ENCODE measurements at places on chromosomes 16 and 17.

DNA sequence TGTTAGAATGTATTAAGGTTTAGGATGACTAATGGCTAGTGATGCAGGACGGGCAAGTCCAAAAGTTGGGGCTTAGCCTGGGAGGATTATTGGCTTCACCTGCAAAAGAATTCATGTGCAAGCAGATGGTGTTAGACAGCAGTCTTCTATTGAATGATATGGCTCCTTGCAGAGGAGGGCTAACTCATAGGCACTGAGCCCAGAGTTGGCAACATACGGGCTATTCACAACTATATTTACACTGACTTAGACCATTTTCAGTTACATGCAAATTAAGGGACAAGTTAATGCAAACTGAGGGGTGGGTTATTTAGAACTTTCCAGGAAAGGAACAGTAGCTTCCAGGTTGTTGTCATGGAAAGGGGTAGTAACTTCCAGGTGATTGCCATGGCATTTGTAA is 1017.1 kb upstream of the EEF2KMT start:
- DNase-seq: no peak

DNA sequence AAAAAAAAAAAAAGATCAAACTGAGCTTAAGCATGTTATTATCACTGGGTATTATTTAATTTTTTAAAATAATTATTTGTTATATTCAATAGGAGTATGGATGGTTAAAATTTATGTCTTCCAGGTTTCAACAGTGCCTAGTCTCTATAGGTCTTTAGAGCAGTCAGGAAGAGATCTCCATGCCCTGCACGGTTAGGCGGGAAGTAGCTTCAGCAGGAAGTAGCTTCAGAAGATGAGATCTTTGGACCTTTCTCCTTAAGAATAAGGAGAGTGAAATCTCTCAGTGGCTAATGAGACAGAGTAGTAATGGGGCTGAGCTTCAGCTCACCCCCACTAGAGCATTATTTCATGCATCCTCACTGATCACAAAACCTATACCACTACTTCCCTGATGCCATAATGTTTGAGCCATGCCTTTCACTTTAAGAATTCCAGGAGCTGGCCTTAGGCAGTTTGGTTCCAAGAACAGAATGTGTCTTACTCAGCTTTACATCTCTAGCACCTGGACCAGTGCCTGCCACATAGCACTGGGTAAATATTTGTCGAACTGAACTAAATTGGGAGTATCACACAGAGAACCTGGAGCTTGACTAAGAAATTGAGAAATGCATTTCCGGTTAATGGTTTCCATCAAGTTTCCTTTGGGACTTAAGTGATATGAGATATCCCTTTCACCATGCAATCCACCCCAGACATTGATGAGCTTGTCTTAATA is 43.5 kb downstream of the SCPEP1 start:
- no peak for DNase-seq

DNA sequence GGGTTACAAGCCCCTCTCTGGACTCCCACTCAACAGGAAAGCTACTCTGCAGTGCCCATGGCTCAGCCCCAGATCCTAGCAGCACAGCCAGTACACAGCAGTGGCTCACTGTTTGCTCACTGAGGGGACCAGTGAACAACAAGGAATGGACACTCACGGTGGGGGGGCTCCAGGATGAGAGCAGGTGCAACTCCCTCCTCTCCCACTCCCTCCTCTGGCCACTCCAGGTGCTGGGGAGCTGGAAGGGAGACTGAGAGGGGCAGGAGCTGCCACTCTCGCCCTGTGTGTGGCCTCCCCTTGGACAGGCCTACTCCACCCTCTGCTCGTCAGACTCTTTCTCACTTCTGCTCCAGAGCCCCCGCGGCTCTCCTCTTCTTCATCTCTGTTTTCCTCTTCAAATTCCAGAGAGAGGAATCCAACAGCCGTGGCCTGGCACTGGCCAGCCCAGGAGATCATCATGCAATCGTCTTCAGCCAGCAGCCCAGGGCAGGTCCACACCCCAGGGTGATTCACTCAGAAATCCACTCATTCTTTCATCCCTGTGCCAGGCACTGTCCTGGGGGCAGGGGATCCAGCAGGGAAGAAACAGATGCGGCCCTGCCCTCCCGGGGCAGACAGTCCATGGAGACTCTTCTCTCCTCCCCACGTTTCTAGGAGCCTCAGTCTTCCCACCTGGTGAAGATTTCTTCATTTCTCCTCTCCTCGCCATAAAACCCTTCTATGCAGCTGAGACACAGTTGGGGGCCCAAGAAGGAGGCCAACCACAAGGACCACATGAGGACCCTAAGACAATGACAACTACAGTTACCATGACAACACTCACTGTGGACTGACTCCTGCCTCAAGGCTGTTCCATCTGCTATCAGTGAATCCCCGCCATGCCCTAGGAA is 30.7 kb downstream of the CFAP20 start:
- peak; percentile 87 for DNase-seq

GRCh38 chr16:89315791-89316581 is 98.5 kb downstream of the ZNF778 start:
- peak; percentile 86 for DNase-seq

DNA sequence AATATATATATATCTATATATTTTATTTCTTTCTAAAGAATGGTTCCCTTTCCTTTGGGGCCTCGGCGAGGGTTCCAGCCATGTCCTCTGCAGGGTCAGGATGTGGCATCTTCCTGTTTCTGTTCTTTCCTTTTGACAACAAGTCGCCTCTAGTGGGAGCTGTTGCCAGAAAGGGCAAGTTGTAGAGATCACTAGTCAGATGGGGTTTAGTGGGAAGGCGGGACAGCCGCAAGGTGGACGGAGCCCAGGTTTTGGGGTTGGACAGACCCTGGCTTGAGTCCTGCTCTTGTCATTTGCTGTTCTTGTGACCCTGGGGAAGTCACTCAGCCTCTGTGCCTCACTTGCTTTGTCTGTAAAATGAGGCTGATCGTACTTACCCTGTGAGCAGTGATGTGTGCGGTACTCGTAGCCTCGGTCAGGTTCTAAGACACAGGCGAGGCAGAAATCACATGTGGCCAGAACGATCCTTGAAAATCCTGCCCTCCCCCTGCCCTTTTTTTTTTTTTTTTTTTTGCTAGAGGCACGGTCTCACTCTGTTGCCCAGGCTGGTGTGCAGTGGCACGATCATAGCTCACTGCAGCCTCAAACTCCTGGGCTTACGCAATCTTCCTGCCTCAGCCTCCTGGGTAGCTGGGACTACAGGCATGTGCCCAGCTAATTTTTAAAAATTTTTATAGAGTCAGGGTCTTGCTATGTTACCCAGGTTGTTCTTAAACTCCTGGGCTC is 80.1 kb downstream of the ABCC6 start:
- DNase-seq: peak; percentile 21

GRCh38 chr16:88045820-88046303 is 94.6 kb downstream of the BANP start:
- no peak for DNase-seq

- peak; percentile 22 for DNase-seq
These were observed 3.0 kb downstream of the APPBP2 start for GRCh38 chr17:60522889-60523626.

GRCh38 chr16:6891496-6891895 is 441.1 kb upstream of the RBFOX1 start:
- no peak for DNase-seq

GRCh38 chr17:61739002-61739401 is 124.3 kb downstream of the BRIP1 start:
- no peak for DNase-seq

DNA sequence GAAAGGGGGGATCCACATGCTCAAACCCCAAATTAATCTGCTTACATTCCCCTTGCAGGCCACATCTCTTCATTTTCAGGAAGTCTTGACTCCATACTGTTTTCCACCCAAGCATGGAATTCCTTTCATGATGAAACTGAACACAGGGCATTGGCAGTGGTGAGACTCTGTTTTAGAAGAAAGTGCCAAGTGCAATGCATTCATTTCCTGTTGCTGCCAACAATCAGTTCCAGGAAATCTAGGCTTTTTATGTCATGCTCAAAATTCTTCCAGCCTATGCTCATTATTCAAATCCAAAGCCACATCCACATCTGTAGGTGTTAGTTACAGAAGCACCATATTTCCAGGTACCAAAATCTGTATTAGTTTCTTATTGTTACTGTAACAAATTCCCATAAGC is 4.1 kb downstream of the CCL2 start:
- peak; percentile 82 for DNase-seq

DNA sequence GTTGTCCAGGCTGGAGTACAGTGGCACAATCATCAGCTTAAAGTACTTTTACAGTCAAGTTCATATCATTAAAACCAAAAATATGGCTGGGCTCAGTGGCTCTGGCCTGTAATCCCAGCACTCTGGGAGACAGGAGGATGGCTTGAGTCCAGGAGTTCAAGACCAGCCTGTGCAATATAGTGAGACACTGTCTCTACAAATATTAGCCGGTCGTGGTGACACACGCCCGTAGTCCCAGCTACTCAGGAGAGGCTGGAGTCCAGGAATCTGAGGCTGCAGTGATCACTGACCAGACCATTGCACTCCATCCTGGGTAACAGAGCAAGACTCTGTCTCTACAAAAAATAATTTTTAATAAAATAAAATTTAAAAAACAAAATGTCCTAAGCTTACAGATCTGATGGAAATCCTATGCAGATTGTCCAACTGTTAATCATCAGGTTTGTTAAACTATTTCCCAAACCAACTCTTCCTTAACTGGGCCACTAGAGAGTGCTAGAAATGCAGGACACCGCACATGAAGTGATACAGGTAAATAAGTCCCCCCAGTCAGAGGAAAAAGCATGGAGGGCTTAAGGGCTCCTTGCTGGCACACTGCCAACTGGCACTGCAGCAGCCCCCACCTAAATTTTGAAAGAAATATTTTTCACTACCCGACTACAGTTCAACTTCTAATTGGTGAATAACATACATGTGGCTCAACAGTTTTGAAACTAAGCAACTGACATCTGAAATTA is 2.8 kb downstream of the USP22 start:
- DNase-seq: peak; percentile 74

DNA sequence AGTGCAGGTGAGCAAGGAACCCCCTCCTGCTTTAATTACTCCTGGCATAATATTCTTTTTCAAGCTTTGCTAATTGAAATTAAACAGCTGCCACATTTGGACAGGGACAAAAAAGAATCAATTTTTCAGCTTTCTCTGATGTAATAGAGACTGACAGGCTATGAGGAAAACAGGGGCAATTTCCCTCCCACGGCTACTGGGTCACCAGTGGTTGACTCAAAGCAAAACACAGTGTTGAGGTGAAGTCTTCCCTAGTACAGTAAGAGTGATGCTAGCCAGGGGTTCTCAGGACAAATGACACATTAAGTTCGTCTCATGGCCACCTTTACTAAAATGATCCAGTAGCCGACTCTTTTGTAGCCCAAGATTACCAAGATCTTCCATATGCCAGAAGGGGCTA is 38.6 kb upstream of the PMFBP1 start:
- no peak for DNase-seq

GRCh38 chr17:27523712-27524111 is 67.5 kb downstream of the KSR1 start:
- no peak for DNase-seq

- DNase-seq: no peak
These were observed 144.0 kb downstream of the HS3ST3B1 start for GRCh38 chr17:14444915-14445314.

DNA sequence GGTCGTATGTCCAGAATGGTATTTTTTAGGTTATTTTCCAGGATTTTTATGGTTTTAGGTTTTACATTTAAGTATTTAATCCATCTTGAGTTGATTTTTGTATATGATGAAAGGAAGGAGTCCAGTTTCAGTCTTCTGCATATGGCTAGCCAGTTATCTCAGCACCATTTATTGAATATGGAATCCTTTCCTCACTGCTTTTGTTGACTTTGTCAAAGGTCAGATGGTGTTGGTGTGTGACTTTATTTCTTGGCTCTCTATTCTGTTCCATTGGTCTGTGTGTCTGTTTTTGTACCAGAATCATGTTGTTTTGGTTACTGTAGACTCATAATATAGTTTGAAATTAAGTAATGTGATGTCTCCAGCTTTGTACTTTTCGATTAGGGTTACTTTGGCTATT is 26.4 kb upstream of the TEKT1 start:
- no peak for DNase-seq

DNA sequence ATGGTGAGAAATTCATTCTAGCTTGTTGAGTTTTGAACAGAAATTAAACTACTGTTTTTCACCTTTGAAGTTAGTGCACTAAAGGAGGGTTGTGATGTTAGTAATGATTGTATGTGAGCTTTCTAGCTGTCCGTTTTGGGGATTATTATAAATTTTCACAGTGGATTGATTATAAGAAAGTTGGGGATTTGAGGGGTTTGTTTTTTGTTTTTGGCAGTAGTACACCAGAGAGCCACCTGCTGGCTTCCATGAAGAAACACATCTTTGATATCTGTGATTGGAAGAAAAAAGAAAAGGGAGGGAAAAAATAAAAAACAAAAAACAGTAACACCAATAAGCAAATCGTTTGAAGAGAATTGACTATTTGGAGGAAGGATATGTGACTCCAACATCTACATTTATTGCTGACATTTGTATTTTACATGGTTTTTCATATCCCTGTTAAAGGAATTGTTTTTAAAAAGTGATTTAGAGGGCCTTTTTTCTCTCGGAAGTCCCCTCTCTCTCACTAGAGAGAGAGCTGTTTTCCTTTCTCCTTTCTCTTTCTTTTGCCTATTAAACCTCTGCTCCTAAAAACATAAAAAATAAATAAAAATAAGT is 1469.5 kb upstream of the GOT2 start:
- peak; percentile 29 for DNase-seq

DNA sequence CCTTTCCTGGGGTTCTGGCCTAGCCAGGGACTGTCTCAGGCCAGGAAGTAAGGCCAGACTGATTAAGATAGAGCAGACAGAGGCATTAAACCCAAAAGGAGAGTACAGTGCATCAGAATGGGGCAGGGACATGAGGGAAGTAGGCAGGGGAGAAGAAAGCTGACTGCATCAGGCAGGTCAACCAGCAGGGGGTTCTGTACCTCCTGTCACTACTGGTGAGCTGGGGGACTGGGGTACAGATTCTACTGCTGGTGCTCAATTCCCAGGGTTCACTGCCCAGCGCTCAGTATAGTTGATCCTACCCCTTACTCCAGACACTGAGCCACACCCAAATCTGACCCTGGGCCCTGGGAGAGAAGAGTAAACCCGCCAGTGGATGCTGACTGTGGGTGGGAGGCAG is 12.9 kb upstream of the MTMR4 start:
- DNase-seq: peak; percentile 16

DNA sequence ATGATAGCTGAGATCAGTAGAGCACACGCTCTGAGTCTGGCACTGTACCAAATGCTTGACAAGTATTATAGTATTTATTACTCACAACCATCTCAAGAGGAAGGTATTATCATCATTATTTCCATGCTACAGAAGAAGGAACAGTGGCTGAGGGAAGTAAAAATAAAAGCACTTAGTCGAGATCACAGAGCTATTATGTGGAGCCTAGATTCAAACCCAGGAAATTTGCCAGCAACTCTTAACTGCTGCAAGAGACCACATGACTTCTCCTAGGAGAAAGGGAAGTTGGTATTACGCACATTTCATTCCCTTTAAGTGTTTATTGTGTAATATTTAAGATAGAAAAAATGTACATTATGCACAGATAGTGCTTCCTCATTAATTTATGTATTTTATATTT is 1.0 kb upstream of the RHOT1 start:
- peak; percentile 96 for DNase-seq

GRCh38 chr17:11986942-11987329 is 10.3 kb downstream of the ZNF18 start:
- DNase-seq: peak; percentile 69
